RWPE2 (cell line): ENCODE measurements at places on chromosomes 12 and 14.

DNA sequence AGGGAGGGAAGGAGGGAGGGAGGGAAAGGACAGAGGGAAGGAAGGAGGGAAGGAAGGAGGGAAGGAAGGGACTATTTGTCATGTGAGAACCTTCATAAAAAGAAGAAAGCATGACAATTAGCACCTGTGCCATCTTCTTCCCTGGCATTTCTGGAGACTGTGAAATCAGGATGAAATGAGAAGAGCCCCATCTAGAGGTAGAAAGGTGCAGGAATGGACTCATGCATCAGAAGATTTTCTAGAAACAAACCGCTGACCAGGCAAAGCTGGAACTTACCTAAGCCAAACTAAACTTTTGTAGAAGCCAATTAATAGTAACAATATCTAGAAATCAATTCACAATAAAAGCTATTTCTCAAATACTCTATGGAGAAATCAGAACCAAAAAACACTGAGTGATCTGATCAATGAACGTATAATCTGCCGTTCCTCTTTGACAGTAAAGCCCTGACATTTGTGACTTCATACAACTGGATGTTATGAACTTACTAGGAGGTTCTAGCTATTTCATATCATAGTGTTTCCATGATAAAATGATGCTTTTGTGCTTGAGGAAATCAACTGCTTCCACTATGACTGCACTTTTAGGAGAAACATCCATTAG lies 24.4 kb upstream of the CRACR2A start:
- DNase-seq: no peak

DNA sequence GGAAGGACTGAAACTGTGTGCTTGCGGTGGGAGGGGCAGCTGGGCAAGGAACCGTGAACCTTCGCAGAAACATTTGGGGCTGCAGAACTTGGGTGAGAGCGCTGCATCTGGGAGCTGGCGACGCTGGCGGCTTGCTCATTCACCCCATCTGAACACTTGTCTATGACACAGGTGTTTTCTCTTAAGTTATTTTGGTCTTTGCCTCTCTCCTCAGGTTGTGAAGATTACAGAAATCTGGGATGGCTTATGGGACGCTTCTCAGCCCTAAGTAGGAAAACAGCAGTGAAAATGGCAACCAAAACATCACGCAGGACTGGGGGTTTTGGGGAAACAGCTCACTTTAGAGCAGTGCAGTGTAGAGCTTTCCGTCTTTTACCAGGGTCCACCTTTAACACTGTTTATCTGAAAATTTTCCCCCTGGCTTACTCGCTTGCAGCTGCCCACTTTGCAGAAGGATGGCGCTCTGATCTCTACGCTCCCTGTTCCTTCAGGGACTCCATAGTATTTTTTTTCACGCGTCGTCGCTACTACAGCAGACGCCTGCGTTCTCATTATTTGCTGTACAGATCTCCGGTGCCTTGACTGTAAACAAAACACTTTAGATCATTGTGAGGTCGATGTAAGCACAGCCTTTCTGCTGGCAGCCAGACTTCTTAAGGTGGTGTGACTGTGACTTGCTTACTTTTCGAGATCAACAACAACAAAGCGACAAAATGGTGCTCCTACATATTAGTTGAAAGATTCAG lies 2.7 kb upstream of the CDKN1B start:
- no peak for DNase-seq

- no peak for DNase-seq
Measured at GRCh38 chr12:116390401-116391335, 113.2 kb upstream of the MED13L start.

- no peak for DNase-seq
Measured at GRCh38 chr14:30225176-30225575, 297.5 kb upstream of the PRKD1 start.

DNA sequence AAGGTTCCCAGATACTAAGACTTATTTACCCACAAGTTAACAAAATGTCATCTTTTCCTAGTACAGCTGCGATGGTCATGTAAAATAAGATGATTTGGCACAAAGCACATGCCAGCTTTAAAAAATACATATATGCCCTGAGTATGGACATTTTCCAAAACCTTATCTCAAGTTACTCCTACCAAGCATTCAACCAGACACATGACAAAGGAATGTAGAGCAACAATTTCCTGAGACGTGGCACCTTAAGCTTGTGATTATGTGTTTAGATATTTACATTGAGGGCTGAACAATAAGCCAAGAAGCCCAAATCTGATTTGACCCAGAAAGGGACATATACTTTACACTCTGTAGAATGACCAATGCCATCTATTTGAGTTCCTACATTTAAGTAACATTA lies 24.5 kb upstream of the OVCH1 start:
- DNase-seq: no peak

DNA sequence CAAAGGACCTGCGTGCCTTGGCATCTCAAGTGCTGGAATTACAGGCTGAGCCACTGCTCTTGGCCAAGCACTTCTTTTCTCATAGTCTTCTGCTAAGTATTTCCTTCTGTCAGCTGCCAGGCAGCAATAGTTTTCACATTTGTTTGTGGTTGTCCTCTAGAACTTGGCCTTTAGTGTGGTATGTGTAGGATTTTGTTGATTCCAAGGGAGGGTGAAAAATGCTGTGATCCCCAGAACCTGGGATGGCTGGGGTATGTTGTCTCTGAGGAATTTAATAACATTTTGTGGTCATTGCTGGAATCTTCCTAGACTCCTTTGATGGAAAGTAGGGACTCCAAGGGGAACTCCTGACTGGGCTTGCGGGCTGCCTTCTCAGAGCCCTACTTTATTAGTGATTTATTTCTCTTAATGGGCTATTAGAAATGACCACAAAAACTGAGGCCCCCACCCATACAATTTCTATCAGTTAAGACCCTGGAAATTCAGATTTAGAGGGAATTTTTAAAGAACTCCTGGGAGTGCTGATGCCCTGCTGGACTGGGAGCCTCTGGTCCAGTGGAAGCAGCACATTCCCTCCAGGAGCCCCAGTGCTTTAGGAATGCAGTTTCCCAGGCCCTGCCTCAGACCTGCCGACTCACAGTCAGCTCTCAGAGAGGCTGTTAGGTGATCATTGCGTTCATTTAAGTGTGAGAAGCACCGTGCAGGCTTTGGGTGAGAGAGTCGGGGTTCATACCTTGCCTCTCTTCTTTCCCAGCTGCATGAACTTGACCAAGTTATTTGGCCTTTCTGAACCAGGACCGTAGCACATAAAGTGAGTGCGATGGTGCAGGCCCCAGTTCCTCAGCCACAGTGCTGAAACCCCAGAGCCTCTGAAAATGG lies 22.7 kb downstream of the TRAF3 start:
- DNase-seq: no peak

GRCh38 chr12:92530706-92531105 lies 172.1 kb upstream of the PLEKHG7 start:
- no peak for DNase-seq

- DNase-seq: no peak
Measured at GRCh38 chr12:62635649-62636048, 169.0 kb downstream of the MON2 start.

GRCh38 chr12:104568935-104569334 lies 112.2 kb downstream of the CHST11 start:
- no peak for DNase-seq

- DNase-seq: no peak
Measured at GRCh38 chr12:111168009-111168900, 200.6 kb downstream of the PHETA1 start.

DNA sequence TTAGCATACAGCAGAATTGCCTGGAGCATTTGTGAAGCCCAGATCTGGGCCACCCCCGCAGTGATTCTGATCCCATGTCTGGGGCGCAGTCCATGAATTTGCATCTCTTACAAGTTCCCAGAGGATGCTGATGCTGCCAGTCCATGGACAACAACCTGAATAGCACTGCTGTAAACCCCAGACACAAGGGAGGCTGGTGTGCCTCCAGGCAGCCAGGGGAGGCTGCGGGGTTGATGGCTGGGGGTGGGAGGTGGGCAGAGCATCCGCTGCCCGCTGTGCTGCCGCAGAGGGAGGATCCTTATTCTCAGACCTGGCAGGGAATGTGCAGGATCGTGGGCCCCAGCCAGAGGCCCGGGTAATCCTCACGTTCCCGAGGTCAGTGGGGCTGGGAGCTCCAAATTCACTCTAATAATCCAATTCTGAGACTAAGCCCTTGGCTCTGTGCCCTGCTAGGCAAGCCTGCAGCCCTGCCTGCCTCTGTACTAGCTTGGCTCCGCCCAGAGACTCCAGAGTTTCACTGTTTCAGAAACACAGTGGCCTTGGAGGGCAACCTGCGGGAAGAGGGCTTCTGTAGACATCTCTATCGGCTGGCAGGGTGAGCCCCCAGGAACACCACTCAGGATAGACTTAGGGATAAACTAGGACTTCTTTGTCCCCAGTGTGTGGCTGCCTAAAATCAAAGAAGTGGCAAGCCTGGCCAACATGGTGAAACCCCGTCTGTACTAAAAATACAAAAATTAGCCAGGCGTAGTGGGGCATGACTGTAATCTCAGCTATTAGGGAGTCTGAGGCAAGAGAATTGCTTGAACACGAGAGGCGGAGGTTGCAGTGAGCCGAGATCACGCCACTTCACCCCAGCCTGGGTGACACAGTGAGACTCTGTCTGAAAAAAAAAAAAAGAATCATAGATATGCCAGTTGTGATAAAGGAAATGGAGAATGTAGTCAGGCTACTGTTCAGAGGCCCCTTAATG lies 17.8 kb upstream of the MLEC start:
- DNase-seq: no peak

DNA sequence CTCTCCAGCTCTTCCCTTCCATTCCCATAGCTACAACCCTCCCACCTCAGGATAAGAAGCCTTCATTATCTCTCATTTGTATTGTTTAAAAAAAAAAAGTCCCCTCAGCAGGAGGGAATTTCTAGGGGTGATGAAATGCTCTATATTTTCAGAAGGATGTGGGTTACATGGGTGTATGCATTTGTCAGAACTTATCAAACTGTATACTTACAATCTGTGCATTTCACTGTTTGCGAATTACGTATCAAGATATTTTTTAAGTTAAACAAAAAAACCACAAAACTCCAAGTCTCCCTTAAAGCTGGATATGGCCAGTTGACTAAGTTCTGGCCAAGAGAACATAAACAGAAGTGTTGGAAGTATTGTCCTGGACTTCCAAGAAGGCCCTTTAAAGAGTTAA lies 2.0 kb upstream of the FKBP11 start:
- no peak for DNase-seq

- DNase-seq: no peak
Measured at GRCh38 chr12:52084491-52085231, 5.2 kb downstream of the SMIM41 start.

GRCh38 chr12:117006333-117006732 lies 92.9 kb downstream of the TESC start:
- no peak for DNase-seq

DNA sequence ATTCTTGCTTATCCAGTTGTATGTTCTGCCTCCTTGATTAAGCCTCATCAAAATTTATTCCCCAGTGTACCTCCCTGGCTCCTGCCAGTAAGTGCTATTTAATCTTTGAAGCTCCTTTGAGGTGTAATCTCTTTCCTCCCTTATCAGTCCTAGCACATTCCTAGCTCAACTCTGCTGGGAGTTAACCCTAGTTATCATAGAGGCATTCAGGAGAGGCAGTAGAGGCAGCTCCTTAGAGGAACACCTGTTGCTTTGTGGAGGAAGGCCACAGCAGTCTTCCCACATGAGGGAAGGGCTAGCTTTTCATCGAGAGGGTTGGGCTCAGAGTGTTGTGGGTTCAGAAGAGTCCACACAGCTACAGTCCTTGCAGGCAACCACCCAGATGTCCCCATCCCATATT lies 182.4 kb upstream of the ARID2 start:
- DNase-seq: no peak

DNA sequence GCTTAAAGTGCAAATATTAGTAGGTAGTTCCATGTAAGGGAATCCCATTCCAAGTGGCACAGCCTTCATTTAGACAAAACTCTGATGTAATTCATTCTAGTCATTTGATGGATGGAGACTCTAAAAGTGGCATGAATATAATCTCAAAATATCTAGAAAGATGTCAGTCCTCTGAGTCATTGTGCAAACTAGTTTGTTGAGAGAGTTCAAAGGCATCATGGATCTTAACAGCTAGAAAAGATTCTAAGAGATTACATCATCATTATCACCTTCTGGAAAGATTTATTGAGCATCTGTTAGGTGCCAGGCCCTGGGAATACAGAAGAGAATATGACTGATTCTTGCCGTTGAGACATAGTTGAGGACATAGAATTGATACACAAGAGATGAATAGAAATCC lies 30.7 kb downstream of the CRADD start:
- DNase-seq: no peak

GRCh38 chr14:54866588-54866987 lies 36.0 kb downstream of the GCH1 start:
- no peak for DNase-seq

- DNase-seq: no peak
Measured at GRCh38 chr14:64879635-64880220, at the start of gene SPTB. Gene SPTB, minus strand, starts transcription at chr14:64879907. Its CDS starts 56,813 bp downstream, at chr14:64823094.

- no peak for DNase-seq
Measured at GRCh38 chr12:113418213-113418879, 3.8 kb upstream of the SDSL start.

DNA sequence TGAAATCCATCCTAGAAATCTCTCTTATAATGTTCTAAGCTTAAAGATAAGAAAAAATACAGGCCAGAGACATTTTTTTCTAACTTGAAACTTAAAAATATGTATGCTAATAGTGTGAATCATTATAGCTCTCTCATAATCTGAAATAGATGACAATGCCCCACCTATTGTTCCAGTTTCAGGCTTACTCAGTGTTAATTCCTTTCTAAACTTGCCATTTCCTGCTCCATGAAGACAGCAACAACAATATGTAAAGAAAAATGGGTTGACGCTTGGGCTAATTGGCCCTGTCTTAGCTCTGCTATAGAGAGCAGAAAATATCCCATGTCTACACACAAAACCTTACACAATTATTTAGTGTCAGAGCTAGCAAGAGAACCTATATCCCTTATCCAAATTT lies 37.1 kb downstream of the LMO3 start:
- DNase-seq: no peak

GRCh38 chr12:6140651-6141447 lies 16.4 kb upstream of the VWF start:
- peak; percentile 9 for DNase-seq

GRCh38 chr12:121465921-121466793 lies 66.2 kb downstream of the RNF34 start:
- DNase-seq: no peak

- no peak for DNase-seq
Measured at GRCh38 chr14:42173206-42173605, 566.5 kb downstream of the LRFN5 start.

GRCh38 chr12:54126696-54127537 lies 61.9 kb downstream of the SMUG1 start:
- DNase-seq: no peak

GRCh38 chr14:105149146-105149781 lies 19.3 kb downstream of the JAG2 start:
- DNase-seq: peak; percentile 68
